ENCODE measurements at places on chromosomes 3 and 15. TPM values are rescaled to one million over a fixed set of nuclear protein-coding genes. Genes with fewer than 3 reads are reported as not detected.

BCHE gene
- 36.5 TPM for total RNA-seq

CAMK2N2 gene
- total RNA-seq, result not detected

TRH gene
- total RNA-seq, result not detected

SEMA6D gene
- 1.6 TPM for total RNA-seq

GRAMD2A gene
- total RNA-seq, result 0.30 TPM

STAC gene
- total RNA-seq, result not detected

MEX3B gene
- 5.8 TPM for total RNA-seq

ROBO2 gene
- total RNA-seq, result under 0.01 TPM

PLCL2 gene
- 6.2 TPM for total RNA-seq

LRTM1 gene
- not detected for total RNA-seq

TNFAIP8L3 gene
- 10.2 TPM for total RNA-seq

GASK1A gene
- not detected for total RNA-seq

EEFSEC gene
- 1.8 TPM for total RNA-seq

CCDC39 gene
- not detected for total RNA-seq

DVL3 gene
- 18.5 TPM for total RNA-seq

SKIL gene
- total RNA-seq, result 124 TPM

SLC12A8 gene
- total RNA-seq, result 0.65 TPM

HCN4 gene
- not detected for total RNA-seq

HYAL1 gene
- total RNA-seq, result 0.65 TPM

SOX2 gene
- not detected for total RNA-seq

GBE1 gene
- total RNA-seq, result 137 TPM

Measured in epithelial cell of umbilical artery (primary cell).